ENCODE measurements at places on chromosomes 7 and 10. TPM values are rescaled to one million over a fixed set of nuclear protein-coding genes. Genes with fewer than 3 reads are reported as not detected.

- H3K36me3 ChIP-seq = peaks cover 8% of the 10 kb centered on the region
- no peak for DNase-seq
- H3K27ac ChIP-seq = no peak overlapping the region
- H3K27me3 ChIP-seq = no peaks in the 10 kb centered on the region
- peaks cover 32% of the 10 kb centered on the region for H3K4me1 ChIP-seq
These were observed 186.8 kb downstream of the CELF2 start for GRCh38 chr10:11204351-11204942.

- DNase-seq = no peak
- H3K36me3 ChIP-seq = peaks cover 5% of the 10 kb centered on the region
- no peak overlapping the region for H3K4me3 ChIP-seq
- no peaks in the 10 kb centered on the region for H3K27me3 ChIP-seq
These were observed 93.0 kb downstream of the ABLIM1 start for GRCh38 chr10:114565066-114565465.

Gene GARS1
- polyA plus RNA-seq = 51.9 TPM

- H3K4me3 ChIP-seq = no peak overlapping the region
- DNase-seq = peak; percentile 84
- H3K4me1 ChIP-seq = peaks cover 55% of the 10 kb centered on the region
- H3K27me3 ChIP-seq = no peaks in the 10 kb centered on the region
- H3K27ac ChIP-seq = peak overlapping the region; percentile 94
These were observed 45.3 kb upstream of the ZMIZ1 start for GRCh38 chr10:79023240-79024162.

DNA sequence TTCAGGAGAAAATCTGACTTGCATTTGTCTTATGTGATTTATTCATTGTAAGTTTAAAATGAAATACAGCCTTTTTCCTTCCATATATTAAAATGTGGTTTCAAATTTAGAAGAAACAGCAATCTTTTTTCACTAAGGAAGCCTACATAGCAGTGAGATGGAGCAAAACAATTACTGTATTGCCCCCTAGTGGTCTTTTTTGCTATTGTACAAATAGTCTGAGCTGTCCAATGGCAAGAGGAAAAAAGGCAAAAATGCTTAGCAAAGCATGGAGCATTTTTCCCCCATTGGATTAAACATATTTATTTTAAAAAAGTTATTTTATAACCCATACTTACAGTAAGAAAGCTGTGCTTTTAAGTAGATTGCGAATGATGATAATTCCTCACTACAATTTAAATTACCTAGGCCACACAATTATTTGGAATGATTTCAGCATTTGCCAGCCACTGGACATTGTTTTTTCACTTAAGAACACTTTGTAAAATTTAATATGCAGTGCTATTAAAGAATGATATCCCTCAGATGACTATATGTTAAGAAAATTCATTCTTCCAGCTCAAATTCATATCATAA, 119.5 kb downstream of the CPED1 start:
- H3K4me3 ChIP-seq = no peak overlapping the region
- no peaks in the 10 kb centered on the region for H3K27me3 ChIP-seq
- H3K4me1 ChIP-seq = no peaks in the 10 kb centered on the region
- H3K36me3 ChIP-seq = no peaks in the 10 kb centered on the region
- DNase-seq = peak; percentile 85

Gene EBLN1
- not detected for polyA plus RNA-seq
